Epithelial cell of prostate (primary cell): ENCODE measurements at places on chromosomes 13 and 19.

DNA sequence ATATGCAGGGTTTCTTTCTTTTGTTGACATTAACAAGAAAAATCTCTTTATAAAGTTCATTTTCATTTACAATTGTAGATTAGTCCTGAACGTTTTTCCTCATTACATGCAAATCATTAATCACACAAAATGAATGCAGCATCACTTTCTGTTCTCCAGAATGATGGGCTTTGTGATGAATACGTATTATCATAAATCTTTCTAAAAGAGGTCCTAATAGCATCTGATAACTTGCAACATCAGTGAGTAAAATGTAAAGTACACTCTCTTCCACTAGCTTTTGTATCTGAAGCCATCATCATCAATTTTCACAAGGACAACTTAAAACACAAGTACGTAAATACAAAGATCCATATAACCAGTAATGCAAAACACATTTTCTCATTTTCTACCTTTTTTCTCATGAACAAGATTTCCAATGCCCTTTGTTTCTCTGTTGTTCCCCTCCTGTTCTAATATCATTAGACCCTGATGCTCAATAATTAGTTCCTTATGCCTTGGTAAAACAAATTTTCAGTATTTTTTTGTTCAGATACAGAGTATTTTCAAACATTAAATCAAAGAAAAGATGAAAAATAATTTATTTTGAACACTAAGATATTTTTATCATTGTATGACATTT is 437.4 kb upstream of the MIR17HG start:
- no peak for DNase-seq

DNA sequence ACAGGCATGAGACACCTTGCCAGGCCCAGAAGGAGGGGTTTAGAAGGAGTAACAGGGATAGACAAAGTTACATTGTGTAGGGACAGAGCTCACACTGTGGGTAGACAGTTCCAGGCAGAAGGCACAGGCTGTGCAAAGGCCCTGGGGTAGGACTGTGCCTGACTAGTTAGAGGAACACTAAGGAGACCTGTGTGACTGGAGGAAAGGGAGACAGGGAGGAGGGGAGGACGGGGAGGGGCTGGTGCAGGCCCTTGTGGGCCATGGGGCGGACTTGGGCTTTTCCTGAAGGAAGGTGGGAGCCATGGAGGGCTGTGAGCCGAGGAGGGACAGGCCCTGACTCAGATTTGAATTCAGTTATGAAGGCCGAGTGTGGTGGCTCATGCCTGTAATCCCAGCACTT is 14.6 kb upstream of the GNA11 start:
- DNase-seq, result no peak

DNA sequence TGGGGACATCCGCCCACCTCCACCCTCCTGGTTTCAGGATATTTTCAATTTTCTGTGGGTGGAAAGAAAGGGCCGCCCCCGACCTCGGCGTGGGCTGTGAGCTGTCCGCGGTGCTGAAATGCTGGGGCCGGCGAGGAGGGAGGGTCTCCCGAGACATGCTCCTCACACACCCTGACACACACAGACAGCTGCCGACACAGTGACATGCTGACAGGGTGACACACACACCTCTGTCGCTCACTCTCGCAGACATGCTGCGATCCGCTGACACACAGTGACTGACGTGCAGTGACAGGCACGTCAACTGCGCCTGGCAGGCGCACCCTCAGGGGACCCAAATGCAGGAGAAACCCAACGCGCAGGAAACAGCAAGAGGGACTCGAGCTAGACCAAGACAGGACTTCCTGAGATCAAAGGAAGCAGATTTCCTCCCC is 25.1 kb upstream of the MEIS3 start:
- no peak for DNase-seq

DNA sequence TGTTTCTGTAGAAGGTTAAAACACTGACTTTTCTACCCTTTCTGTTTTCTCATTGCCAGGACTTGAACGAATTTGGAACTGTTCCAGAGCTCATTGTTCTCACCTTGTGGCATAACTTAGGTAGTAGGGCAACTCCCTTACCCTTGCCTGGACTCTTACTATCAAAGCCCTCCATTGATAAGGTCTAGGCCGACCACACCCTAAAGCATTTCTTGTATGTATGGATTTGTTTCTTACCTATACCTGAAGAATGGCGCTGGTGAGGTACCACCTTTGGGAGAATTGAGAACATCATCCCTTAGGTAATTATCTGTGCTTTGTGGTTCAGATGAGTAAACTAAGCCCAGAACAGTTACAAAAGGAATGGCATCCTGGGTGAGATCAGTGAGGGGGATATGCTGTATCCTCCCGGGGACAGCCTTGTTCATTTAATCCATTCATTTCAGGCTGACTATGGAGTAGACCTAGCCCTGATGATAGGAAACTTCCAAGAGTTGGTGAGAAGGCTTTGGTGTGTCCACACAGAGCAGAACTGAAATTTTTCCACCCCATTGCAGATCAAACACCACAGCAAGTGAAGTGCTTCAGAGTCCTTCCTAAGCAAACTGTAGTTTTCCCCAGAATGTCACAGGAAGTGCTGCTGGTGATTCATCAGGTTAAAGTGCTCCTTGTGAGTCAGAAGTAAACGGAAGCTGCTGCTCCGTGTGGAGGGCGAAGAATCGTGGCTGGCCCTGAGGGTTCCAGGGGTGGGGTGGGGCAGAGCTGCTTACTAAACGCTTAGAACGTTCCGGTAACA is 113.0 kb downstream of the TEX26 start:
- peak; percentile 87 for DNase-seq

- DNase-seq, result no peak
Observed at GRCh38 chr13:99083981-99084380, 106.1 kb upstream of the DOCK9 start.

GRCh38 chr13:98672947-98673613 is 79.4 kb downstream of the SLC15A1 start:
- DNase-seq, result no peak

GRCh38 chr13:47665043-47665442 is 336.0 kb downstream of the SUCLA2 start:
- DNase-seq, result no peak

GRCh38 chr19:27780367-27781075 is 1432.4 kb downstream of the UQCRFS1 start:
- no peak for DNase-seq

DNA sequence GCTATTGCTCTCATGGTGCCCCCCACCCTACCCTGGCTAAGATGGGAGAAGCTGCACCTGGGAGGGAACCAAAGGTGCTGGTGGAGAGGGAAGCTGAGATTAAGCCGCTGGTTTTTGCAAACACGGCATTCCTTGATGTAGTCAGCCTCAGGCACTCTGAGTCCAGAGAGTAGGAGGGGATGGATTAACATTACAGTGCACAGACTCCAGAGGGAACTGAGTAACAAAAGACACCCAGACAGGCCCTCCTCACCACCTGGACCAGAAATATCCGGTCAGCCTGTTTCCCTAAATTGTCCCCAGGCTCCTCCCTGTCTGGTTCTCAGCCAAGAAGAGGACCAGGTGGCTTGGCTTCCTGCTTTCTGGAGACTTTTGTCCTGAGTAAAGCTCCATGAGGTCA is 28.9 kb upstream of the PABPC3 start:
- no peak for DNase-seq

DNA sequence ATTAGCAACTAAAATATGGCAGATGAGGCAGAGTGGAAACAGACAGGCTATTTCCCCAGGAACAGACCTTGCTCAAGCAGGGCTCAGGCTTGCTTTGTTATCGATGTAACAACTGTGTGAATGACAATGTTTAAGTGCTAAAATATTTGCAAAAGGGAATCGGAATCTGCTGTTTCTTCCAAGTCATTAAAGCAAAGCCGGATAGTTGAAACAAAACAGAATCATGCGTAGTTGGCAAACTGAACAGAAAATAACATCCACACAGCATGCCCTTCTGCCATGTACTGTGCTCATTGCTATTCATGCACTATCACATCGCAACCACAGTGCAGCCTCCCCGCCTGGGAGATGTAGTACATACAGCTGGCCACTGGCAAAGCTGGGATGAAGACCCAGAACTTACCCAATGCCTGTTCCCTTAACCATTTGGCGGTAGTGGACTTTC is 799.1 kb downstream of the DIAPH3 start:
- DNase-seq, result no peak

DNA sequence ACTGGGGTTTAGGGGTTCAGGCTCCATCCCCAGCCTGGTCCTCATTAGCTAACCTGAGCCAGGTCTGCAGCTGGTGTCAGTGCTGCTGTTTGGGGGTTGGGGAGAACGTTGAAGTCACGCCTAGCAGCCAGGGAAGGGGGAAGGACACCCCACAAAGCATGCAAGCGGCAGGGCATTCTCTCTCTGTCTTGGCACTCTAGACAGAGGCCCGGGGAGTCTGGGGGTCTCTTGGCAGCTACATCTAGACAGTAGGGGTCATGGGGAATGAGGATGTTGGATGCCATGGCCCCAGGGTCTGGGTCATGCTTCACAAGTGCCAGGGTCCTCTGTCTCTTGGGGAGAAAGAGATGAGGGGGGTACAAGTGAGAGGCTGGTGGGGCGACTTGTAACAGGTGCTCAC is 2.6 kb downstream of the ERICH4 start:
- DNase-seq, result no peak

DNA sequence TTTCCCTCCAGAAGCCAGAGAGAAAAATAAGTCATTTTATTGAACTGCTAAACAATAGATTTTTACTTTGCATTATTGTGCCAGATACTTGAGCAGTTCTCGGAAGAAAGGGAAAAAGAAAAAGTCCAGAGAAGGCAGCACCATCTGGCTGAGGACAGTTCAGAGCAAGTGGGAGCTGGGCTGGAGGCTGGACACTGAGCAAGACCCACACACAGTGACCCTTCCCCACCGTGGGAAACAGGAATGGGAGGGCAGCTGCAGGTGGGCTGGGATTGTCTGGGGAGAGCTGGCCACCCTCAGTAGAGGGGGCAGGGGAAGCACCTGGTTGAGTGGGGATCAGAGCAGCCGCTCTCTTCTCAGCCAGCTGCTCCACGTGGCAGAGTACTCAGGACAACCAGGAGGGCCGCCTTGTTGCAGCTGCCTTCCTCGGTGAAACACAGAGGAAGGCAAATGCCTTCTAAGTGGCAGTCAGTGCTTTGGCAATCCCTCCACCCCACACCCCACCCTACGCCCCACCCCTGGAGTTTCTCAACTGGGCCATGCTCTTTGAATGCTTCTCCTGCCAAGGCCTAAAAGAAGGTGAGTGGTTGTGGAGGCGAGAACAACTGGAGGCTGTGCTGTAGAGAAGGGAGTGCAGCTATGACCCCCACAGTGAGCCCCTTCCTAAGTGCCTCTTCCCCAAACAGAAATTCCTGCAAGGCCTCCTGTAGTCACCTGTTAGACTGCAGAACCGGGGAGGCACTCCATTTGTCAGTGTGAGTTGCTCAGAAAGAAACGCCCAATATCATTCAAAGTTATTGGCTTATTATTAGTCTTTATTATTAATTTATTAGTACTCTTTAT is 179.3 kb downstream of the ZIC5 start:
- DNase-seq, result no peak

- DNase-seq, result no peak
Observed at GRCh38 chr19:28184997-28185396, 1028.0 kb downstream of the UQCRFS1 start.

DNA sequence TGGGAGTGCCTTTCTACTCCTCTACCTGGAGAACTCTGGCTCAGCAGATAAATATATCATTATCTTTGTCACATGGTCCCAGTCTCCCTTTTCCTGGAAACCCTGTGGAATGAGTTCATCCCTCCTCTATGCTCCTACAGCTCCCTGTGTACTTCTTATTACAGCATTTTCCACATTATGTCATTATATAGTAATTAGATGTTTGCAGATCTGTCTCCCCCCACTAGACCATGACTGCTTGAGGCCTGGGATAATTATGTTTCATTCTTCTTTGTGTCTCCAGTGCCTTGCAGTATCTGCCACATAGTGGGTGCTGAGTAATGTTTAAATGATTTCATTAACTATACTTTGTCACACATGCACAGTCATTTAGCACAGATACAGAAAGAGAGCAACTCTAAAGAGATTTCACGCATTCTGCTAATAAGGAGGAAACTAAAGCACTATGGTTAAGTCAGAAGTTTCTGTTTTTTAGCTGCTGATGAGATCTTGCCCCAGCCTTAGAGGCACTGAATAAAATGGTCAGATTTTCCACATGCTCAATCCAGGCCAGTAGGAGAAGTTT is 66.1 kb upstream of the DIAPH3 start:
- no peak for DNase-seq

GRCh38 chr13:41970918-41971317 is 10.0 kb upstream of the VWA8 start:
- DNase-seq, result no peak

GRCh38 chr13:100694722-100695508 is 20.3 kb upstream of the TMTC4 start:
- DNase-seq, result no peak

DNA sequence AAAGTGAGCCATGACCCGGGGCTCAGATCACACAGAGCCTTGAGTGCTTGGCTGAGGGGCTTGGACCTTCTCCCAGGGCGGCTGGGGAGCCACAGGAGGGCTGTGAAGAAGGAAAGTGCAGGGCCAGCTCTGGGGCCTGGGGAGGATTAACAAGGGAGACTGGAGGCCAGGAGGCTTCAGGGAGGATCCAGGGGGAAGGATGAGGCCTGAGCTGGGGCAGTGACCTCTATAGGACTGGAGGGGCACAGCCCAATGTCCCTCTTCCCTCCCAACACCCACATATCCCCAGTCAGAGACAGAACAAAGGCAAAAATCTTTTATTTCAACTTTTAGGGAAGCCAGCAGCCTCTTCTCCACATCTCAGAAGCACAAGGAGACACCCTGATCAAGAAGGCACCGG is 4.7 kb upstream of the SLC17A7 start:
- DNase-seq, result no peak

GRCh38 chr19:7716762-7717161 is 14.8 kb upstream of the FCER2 start:
- DNase-seq, result no peak
